ENCODE measurements at places on chromosomes 12 and 14.

GRCh38 chr14:71586131-71586897 is 345.9 kb upstream of the RGS6 start:
- no peak for DNase-seq

GRCh38 chr12:129440278-129440677 is 463.5 kb downstream of the TMEM132D start:
- DNase-seq, result no peak

DNA sequence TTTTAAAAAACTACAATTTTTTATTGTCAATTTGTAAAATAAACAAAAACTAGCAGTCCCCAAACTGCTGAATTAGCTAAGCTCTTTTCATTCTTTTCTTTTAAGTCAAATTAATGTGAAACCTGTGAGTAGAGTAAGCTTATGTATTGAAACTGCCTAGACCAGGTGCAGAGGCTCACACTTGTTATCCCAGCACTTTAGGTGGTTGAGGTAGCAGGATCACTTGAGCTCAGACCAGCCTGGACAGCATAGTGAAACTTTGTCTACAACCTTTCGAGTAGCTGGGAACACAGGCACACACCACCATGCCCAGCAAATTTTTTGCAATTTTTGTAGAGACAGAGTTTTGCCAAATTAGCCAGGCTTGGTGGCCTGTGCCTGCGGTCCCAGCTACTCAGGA is 26.4 kb downstream of the SCFD1 start:
- DNase-seq, result no peak

DNA sequence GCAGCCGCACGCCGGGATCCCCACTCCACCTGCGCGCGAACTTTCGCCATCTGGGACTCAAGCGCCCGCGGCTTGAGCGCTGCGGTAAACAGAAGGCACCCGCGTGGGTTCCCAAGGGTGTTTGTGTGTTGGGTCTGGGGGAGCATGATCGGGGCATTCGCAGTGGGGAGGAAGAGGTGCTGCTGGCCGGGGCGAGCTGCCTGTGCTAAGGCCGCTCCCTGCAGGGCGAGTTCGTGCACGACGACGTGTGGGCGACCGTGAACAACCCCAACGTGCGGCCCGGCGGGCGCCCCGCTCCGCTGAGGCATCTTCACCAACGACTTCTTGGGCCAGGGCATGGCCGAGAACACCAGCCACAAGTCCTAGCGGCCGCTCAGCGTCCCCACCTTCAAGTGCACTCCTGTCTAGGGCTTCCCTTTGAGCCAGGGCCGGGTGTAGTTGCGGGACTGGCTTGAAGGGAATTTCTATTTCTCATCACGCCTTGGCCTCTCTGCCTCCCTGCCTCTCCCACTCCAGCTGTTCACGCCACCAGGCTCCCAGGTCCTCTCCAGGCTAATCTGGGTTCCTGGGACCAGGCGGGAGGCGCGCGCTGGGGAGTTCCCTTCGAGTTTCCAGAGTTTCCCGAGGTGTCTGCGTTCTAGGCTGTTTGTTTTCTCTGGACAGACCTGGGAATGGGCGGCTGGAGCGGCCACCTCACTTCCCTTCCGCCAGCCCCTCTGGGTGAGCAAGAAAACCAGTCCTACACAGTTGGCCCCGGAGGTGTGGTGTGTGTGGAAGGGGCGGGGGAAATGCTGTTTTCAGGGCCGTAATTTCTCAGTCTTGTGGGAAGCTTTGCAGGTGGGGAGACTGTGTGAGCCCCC is 417.8 kb upstream of the TMTC1 start:
- DNase-seq, result no peak

DNA sequence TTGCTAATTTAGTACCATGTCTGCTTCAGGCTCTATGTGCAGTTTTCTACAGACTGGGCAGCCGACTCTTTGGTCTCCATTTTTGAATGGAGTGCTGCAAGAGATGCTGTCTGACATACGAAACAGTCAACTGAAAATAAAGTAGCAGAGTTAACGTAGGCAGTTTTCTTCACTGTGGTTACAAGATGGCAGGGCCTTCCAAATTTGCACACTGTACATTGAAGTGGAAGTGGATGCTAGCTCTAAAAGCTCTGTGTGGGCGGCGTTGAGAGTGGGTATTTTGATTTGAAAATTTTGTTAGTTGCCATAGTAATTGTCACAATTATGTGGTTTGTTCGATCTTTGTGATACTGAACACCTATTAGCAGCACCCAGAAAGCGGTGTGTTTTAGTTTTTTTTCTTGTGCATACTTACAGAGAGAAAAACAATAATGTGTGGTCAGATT is 154.9 kb upstream of the ATP2B1 start:
- DNase-seq, result no peak

DNA sequence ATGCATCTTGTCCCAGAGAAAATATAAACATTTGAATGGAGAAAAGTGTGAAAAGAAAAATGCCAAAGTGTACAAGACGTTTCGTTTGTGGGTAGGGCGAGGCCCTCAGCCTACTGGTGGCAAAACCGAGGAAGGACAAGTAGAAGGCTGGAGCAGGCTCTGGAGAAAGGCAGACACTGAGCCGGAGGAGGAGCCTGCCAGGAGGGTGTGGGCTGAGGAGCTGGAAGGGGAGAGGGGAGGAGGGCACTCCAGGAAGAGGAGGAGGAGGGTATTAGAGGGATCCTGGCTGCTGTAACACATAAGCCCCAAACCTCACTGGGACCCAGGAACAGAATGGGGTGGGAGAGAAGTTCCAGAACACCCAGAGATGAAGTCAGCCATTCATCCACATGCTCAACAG is 47.7 kb downstream of the CLMN start:
- DNase-seq, result no peak

GRCh38 chr12:89357297-89357730 is 5.0 kb upstream of the DUSP6 start:
- no peak for DNase-seq

DNA sequence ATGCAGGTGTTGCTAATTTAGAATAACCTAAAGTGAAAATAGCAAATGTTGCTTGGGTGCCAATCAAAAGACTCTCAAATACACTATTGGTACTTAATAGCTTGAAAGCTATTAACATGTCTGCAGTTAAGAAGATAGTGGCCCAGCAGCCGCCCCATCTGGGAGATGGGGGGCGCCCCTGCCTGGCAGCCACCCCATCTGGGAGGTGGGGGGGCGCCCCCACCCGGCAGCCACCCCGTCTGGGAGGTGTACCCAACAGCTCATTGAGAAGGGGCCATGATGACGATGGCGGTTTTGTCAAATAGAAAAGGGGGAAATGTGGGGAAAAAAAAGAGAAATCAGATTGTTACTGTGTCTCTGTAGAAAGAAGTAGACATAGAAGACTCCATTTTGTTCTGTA is 923.1 kb upstream of the MDGA2 start:
- DNase-seq, result no peak

- DNase-seq, result no peak
These were observed 146.9 kb downstream of the PRKCH start for GRCh38 chr14:61468063-61468825.

GRCh38 chr12:15393995-15394394 is 71.7 kb downstream of the PTPRO start:
- no peak for DNase-seq

- DNase-seq, result no peak
These were observed 86.5 kb upstream of the RIN3 start for GRCh38 chr14:92427096-92427495.

DNA sequence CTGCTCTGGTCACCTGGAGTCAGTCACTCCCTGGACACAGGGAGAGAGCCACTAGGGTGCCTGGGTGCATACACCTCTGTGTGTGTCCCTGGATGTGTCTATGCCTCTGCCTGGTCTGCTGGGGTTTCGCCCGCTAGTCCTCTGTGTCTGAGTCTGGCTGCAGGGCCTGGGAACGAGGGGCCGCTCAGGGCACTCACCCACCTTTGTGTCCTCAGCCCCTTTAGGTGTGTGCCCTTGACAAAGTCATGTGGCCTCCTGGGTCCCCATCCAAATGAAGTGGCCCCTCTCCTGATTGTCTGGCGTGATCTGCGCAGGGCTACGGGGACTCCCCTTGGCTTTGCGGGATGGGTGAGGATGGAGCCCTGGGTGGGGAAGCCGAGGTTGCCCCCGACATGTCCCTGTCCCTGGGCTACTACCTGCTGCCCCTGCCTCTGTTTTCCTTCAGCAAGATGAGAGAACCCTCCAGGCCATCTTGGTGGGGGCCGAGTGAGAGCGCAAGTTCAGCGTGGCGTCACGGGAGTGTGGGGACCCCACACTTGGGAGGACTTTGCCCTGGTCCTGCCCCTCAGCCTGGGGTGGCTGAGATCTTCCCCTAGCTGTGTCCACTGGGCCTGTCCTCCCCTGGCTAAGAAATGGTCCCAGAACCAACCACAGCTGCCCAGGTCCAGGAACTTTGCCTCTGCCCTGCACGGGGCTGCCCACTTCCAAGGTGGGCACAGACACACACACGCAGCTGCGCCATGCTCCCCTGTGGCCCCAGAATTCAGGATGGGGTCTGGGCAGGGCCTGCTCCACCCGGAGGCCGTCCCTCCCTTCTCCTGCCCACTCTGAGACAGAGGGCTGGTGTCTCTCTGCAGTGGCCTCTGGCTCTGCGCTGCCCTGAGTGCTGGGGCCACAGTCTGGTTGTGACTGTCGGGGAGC is 2.7 kb upstream of the AHNAK2 start:
- DNase-seq, result no peak

GRCh38 chr12:47601071-47601470 is 104.8 kb downstream of the RPAP3 start:
- DNase-seq, result no peak

DNA sequence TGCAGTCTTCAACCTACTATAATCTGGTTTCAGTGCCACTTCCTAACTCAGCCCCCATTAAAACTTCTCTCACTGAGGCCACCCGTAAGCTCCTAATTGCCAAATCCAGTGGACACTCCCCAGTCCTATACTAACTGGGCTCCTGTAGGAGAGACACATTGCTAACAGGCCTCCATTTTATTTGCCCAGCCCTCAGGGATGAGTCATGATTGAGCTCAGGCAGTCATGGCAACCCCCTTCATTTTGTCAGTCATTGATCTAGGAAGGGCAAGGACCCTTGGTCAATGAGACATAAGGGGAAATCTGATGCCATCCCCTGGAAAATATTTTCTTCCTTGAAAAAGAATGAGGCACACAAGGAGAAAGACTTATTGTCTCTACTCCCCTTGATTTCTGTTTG is 70.1 kb upstream of the HIF1A start:
- DNase-seq, result no peak

DNA sequence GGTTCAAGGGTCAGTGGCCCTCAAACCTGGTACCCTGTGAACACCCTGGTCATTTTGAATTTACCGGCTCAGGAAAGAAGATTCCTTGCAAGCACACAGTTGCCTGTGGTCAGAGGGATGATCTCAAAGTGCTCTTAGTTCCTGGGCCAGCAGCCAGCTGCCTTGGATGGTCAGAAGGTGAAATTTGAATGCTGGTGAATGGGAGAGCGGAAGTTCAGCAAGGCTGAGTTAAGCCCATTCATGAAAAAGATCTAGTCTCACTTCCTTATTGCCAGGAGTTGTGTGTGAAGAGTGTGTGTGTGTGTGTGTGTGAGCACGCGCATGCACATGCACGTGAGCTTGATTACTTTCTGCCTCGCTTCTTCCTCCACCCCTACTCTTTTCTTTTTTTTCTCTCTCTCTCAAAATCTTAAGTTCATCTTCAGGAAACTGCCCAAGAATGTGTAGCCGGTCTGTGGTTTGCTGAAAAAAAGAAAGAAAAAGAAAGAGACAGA is 155.5 kb upstream of the CCND2 start:
- DNase-seq, result peak; percentile 98

GRCh38 chr14:81797315-81797714 is 263.7 kb upstream of the SEL1L start:
- DNase-seq, result no peak

DNA sequence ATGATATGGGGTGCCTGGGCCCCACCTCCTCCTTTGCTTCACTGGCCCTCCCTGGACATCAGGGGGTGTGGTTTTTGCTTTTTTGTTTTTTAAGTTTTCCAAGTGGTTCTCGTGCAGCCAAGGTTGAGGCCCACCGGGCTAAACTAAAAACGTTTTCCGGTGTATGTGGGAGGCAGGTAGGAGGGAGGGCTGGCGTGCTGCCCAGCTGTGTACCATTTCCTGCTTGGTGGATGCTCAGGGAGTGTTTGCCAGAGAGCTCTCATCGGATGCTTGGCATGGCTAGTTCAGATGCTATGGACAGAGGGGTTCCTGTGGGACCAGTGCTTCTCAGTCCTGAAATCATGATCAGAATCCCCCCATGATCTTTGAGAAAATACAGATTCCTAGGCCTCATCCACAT is 246.4 kb downstream of the CACNA1C start:
- no peak for DNase-seq

GRCh38 chr12:29617407-29617803 is 119.9 kb upstream of the OVCH1 start:
- no peak for DNase-seq

DNA sequence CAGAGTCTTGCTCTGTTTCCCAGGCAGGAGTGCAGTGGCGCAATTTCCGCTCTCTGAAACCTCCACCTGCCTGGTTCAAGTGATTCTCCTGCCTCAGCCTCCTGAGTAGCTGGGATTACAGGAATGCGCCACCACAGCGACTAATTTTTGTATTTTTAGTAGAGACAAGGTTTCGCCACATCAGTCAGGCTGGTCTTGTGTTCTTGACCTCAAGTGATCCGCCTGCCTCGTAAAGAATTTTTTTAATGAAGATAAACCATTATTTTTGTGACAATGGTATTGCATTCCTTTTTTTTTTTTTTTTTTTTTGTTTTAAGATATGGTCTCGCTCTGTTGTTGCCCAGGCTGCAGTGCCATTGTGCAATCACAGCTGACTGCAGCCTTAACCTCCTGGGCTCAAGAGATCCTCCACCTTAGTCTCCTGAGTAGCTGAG is 25.8 kb downstream of the ACVR1B start:
- peak; percentile 63 for DNase-seq

DNA sequence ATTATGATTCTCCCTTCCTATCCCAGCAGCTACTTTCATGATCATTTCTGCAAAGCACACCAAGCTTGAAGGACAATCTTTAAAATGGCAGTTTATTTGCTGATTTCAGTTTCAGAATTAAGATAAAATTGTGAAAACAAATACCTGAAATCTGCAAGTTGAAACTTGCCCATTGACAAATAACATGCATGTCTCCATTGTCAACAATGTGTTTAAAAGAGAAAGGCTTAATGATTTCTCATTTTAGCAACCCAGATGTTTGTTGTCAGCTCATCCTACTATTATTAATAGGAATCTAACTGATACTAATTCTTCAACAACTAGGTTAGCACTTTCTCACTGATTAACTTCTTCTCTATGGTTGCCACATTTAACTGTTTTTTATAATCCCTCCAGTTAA is 474.6 kb downstream of the PRKD1 start:
- DNase-seq, result no peak

DNA sequence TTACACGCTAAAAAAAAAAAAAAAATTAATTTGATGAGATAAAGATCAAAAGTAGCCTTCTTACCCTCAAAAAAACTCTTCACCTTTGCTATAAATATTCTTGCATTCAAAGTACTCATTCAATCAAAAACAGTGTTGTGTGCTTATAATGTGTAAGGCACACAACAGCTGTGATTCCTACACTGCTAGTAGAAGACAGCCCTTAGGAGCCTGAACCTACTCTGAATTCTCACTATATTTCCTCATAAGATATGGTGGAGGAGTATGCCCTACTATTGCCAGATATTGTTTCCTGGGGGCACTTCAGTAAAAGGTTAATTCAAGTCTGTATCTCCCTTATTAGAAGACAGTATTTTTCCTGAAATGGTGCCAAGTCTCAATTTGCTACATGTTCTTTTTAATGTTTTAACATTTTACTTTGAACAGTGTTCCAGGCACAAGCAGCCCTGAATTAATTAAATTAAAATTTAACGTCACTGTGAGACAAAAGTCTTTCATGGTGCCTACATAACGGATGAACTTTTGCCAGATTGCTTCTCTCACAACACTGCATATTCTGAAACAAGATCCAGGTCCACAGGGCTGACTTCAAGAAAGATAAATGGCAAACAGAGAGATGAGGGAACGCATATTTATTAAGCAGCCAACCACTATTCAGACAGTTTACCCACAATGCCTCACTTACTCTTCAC is 19.3 kb downstream of the PPP2R5E start:
- DNase-seq, result no peak

Measured in MV-4-11 (cell line).